ENCODE measurements at places on chromosomes 13 and 19.

GRCh38 chr13:78764665-78765064 is 105.7 kb upstream of the OBI1 start:
- no peak for DNase-seq

DNA sequence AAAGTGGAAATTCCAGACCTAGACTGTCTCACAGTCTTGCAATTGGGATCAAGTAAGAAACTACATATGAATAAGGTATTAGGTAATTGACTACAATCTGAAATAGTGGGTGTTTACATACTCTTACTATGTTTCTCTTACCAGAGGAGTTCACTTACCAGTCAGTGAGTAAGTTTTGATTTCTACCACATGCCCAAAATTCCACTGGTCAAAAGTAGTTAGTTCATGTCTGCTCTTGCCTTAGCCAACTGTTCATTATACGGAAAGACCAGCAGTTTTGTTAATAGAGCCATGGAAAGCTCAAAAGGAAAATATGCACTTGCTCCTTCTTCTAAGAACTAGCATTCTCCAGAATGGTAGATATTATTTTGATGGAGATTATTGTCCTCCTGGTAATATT is 490.8 kb downstream of the RFC3 start:
- DNase-seq: no peak

DNA sequence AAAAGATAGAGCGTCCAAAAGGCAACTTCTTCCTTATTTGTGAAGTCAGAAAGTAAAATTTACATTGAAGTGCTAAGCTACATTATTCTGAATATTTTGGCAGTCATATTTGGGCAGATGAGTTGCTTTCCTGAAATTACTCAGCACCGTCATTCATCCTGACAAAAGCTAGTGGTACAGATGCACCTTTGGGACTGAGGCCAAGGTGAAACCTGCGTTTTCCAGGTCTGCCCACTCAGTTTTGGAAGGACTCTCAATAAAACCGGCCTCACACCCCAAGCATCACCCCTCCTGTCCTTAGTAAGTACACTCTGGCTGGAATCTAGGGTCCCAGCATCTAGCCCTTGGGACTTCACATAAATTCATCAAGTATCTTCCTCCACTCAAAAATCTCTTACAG is 187.5 kb downstream of the TM9SF2 start:
- DNase-seq: no peak

DNA sequence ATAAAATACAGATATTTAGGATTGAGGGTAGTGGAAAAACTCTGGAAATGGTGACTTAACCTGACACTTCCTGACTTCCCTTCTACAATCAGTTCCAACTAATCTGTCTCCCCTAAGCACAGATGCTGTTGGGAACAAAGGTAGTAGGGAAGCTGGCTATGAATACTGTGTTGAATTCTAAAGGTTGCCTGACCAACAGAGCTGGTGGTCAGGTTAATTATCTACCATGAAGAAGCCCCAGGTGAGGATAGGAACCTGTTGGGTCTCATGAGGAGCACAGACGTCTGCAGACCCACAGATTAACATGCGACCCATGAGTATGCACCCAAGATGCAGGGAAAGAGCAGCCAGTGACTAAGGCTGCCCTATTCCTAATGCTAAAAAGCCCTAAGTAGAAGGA is 172.3 kb downstream of the DIAPH3 start:
- DNase-seq: no peak

- DNase-seq: no peak
These were observed 839 bp downstream of the COG6 start for GRCh38 chr13:39656325-39656677.

DNA sequence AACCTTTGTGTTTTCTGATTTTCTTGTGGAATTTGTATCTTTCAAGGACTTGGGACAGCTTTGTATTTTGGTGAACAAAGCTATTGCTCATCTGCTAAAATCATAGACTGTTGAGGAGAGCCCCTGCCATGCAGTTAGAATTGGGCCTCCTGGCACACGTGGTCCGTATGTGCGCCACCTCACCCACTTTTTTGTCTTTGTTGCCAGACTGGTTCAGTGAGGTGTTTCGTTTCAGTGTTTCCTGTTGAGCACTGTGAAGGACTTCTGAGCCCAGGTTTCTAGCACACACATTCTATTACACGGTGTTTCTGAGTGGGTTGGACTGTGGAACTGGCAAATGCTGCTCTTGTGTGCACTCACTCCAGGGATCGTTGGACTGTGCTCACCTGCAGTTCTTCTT is 37.6 kb upstream of the RNF113B start:
- DNase-seq: no peak

DNA sequence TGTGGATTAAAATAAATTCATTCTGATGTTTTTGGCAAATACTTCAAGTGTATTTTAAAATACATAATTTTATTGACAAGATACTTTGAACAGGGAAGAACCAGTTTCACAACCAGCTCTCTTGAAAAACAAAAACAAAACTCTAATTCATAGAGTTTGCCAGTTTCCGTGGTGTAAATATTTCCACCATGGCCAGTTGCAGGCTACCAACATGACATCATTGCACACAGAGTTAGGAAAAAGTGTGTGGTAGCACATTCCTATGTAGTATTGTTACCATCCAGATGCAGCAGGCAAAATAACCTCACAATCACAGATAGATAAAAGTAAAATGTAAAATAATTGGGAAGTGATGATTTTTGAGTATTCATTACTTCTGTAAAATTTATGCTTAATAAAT is 7.7 kb upstream of the RNF113B start:
- no peak for DNase-seq

GRCh38 chr13:37753776-37754175 is 115.8 kb downstream of the TRPC4 start:
- DNase-seq: no peak

DNA sequence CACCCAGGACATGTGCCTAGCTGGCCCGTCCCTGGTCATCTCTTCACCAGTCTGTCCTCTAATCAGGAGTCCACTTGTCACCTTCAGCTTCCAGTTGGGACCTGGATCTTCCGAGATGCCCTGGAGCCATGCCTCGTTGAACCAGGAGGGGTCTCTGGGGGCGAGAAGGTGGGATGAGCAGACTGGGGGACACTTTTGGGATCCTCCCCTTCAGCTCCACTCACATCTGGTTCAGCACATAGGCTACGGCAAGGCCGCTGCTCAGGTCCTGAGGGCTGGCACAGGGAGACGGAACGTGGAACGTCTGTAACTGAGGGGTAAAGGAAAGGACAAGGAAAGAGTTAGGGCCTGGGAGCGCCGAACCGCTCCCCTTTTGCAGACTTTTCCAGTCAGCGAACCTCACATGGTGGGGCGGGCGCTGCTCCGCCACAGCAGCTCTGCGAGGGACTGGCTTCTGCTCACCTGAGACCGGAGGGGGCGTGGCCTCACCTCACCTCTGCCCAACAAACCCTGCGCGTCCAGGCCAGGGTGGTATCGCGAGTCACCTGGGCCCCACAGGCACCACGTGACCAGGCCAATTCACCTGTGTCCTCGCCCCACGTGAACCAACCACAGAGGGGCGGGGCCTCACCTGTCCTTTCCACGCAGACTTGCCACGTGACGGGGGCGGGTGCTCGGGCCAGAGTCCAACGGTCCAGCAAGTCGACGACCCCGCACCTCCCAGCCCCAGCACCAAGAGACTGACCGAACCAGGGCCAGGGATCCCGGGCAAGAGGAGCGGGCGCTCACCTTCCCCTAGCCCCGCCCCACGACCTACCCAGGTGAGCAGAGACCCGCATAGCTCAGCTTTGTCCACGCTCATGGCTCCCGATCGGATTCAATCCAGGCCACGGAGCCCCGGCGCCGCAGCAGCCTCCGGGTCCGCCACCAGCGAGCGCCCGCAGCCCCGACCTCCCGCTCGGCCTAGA is at the start of gene HOOK2:
HOOK2 (minus strand) TSS at position 965 of the 968 bp plus-strand sequence; CDS start at position 862, 103 bp downstream.
- no peak for DNase-seq
